ENCODE measurements at places on chromosomes 5 and 9.
A peak's percentile ranks its signal among the peaks of the same experiment; 100 is the strongest.

DNA sequence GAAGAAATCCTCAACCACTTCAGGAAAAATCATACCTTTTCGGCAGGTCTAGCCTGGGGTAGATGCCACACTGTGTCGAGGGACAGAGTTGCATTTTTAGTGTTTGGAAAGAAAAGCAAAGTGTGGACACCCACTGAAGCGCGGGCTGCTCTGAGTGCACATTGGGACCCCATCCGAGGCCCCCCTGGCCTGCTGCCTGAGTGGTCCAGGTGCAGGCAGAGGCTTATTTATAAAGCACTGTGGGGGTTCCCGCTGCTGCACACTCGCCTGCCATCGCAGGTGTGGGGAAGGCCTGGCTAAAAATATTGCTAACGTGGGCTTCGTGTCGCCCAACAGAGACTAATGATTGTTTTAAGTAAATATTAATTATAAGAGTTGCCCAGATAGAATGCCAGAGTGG, 119.4 kb downstream of the CRB2 start:
- DNase-seq: no peak

GRCh38 chr5:123936548-123936947, 424.6 kb downstream of the CSNK1G3 start:
- no peak for DNase-seq

DNA sequence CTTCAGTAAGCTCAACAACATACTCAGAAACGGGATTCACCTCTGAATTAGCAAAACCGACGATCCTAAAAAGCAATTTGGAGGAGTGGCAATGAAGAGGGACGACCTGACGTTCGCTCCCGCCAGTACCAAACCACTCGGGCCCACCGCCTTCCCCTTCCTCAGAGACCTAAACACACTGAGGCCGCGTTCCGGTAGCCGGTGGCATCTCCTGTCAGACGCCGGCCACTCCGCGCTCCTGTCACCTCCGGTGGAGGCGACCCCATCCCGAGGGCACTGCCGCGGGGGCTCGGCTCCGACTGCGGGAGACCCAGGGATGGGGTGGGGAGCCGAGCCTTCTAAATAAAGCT, 617 bp downstream of the PPP6C start:
- DNase-seq: peak; percentile 32

- no peak for DNase-seq
These were observed 16.6 kb downstream of the ATP10B start for GRCh38 chr5:160835376-160835775.

GRCh38 chr9:37921168-37921510, 17.2 kb upstream of the SLC25A51 start:
- DNase-seq: no peak

DNA sequence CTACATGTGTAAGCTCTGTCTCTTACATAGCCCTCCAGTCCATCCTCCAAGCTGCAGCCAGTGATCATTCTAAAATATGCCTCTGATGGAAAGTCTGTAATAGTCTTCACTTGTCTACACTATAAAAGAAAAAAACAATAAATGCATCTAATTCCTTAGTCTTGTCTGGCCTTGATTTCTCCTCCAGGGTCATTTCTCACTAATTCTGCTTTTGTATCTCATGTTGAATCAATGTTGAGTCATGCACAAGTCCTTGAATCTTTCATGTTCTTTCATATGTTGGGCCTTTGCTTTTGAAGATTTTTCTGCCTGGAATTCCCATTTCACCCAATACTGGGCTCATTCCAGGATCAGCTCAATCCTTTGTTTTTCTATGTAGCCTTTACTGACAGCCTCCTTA, 121.1 kb upstream of the TRIM32 start:
- no peak for DNase-seq

DNA sequence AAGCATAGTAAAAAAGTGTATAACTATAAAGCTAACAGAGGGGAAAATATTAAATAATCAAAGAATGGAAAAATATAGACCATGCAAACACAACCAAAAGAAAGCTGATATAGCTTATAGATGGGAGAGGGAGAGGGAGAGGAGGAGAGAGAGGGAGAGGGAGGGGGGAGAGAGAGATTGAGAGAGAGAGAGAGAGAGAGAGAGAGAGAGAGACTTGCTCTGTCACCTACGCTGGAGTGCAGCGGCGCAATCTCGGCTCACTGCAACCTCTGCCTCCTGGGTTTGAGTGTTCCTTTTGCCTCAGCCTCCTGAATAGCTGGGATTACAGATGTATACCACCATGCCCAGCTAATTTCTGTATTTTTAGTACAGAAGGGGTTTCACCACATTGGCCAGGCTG, 110.6 kb downstream of the RAPGEF6 start:
- DNase-seq: peak; percentile 42

DNA sequence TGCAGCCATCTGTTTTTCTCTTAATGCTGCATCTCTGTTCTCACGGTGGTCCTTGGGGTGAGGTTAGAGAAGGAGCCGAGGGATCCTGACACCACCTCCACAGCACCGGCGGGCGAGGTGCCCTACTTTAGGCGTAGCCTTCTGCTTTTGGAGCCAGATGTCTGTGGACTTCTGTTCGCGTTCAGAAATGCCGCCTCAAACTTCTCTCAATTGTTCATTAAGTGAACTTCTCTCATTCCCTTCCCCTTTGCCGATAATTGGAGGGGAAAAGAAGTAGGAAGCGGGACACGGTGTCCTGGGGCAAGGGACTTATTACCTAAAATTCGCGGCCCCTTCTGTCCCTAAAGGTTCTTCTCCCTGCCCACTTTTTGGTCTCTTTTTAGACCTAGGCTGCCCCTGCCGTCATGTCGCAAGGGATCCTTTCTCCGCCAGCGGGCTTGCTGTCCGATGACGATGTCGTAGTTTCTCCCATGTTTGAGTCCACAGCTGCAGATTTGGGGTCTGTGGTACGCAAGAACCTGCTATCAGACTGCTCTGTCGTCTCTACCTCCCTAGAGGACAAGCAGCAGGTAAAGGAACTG, 455 bp downstream of the KIF20A start:
- DNase-seq: peak; percentile 42

- DNase-seq: no peak
These were observed 22.2 kb upstream of the SLC1A3 start for GRCh38 chr5:36584009-36584875.

- DNase-seq: no peak
These were observed 24.4 kb downstream of the TARS1 start for GRCh38 chr5:33465120-33465519.

DNA sequence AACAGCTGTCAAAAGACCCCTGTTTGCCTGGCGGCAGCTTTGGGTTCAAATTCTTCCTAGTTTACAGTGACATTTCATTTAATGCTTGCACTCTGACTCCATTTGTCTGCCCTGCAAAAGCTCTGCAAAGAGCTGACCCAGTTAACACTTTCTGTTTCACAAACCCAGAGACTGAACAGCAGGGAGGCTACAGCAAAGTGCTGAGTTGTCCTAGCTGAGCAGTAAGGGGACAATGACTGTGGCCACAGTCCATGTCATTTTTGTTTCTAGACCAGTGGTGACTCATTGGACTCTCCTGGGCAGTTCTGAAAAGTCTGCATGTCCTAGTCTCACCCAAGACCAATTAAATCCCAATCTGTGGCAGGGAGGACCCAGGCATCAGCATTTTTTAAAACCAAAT, 994.8 kb upstream of the WWC1 start:
- no peak for DNase-seq

- DNase-seq: no peak
These were observed 27.8 kb downstream of the FGF18 start for GRCh38 chr5:171447226-171447625.

GRCh38 chr9:80707120-80707519, 982.2 kb downstream of the TLE1 start:
- DNase-seq: no peak

DNA sequence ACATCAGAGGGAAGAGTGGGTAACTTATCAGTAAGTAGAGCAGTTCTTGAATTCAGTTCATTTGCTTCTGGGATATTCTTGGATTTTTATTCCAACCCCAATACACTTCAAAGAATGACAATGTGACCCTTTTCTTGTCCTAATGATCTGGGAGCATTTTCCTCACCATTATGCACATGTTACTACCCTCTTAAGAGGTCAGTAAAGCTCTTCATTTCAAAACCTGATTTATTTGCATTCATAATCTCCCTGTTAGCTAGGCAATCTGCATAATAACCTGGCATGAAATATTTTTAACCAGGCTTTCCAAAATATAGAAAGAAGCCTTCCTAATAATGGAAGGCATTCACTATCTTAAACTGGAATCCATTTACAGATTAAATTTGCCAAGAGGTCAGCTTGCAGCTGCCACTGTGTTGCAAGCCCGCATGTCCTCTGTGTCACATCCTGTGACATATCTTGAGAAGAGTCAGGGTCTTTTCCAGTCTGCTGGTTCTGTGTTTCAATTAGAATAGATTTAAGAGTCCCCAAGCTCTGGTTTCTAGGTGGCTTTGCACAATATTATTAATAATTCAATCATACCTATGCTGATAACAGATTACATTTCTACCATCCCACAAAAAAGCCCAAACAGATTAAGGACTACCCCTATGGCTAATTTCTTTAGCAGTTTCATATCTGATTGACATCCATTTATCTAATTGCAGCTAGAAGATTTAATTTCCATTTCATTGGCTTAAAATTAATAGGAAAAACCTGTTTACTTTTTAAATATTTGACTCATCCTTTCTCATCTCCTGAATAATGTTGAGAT, 30.9 kb upstream of the PPP2R2B start:
- DNase-seq: peak; percentile 50

- DNase-seq: peak; percentile 1
These were observed 838.3 kb downstream of the TLE4 start for GRCh38 chr9:80410106-80410505.

DNA sequence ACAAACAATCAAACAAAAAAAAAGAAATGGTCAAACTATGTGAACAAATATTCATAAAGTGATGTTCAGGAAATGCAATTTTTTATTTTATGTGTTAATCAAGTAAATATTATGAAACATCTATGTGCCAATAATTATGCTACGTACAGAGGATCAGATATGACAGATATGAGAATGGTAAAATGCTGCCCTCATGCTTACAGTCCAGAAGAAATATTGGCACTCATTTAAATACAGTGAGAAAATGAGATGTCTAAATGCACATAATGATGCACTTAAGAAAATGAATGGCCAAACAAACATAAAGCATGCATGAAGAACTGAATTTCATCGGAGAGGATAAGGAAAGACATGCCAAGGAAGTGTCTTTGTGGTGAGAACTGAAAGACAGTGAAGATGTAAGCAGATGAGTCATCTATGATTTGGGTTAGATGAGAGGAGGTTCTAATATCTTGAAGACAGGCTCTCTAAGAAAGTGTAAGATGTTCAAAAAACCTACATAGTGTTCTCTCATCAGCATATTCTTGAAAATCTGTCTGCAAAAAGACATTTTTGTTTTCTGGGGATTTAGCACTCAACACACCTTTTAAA, 1231.1 kb upstream of the ACO1 start:
- no peak for DNase-seq

DNA sequence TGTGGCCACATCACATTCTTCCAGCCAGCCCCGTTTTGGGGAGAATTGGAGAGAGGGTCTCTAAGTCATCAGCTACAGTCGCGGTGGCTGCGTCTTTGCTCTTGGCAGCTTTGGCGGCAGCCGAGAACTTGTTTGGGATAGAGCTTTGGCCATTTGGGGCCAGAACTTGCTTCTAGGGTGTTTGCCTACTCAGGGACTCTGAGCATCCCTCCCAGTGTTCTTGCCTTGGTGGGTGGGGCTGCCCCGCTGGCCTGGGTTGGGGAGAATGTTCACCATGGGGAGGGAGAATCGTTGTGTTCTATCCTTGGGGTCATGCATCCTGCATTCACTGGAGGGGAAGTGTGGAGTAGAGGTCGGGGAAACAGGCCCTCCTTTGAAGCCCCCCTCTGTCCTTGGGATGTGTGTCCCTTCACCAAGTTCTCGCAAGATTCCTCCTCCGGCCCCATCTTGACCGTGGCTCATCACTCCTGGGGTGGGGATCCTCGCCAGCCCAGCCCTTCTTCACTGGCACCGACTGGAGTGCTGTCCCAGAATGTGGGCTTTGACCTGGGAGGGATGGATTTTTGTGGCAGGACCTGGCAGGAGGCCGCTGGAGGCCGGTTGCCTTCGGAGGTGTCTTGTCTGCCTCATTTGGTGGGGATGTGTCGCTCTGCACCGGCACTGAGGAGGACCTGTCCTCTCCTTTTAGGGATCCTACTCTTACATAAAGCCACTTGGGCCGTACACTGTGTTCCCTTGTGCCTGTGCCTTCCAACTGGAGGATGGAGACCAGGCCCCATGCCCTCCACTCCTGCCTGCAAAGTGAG, 3.5 kb downstream of the PHF2 start:
- no peak for DNase-seq

DNA sequence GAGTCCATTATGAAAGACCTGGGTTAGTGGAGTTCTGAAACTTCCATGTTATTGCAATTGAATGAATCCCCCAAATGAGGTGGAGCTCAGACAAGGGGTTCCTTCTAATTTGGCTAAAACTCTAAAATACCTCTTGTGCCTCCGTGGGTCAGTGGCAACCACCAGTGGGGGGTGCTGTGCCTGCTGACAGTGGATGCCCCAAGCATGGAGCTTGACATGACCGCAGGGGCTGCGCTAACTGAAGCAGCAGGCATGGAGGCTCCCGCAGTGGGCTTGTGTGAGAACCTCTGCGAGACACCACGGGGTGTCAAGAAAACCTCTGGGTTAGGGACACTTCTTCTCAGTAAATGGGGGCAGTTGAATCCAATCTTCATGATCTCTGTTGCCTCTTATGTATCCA, 200.5 kb downstream of the DRD1 start:
- no peak for DNase-seq

- DNase-seq: no peak
These were observed 18.5 kb upstream of the COL15A1 start for GRCh38 chr9:98924946-98925820.

- no peak for DNase-seq
These were observed 57.4 kb upstream of the NOTCH1 start for GRCh38 chr9:136603216-136603615.
